ENCODE measurements at places on chromosomes 2 and 18.

DNA sequence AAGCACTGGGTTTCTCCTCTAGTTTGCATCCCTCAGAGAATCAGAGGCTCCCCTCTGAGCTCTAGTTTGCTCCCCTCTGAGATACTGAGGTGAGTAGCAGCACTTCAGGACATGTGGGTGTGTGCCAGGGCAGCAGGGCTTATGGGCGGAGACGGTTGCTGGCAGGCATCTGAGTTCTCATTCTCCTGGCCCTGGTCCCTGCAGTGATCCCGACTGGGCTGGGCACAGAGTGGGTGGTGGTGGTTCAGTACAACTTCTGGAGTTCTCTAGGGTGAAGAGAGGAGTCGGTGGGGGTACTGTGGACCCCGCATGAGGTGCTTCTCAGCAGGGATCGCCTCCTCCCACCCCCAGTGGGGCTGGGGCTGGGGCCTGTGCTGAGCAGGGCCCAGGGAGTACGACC is 47.9 kb downstream of the BOLA3 start:
- no peak for DNase-seq

- no peak for DNase-seq
Measured at GRCh38 chr2:8169443-8169842, 512.4 kb upstream of the ID2 start.

DNA sequence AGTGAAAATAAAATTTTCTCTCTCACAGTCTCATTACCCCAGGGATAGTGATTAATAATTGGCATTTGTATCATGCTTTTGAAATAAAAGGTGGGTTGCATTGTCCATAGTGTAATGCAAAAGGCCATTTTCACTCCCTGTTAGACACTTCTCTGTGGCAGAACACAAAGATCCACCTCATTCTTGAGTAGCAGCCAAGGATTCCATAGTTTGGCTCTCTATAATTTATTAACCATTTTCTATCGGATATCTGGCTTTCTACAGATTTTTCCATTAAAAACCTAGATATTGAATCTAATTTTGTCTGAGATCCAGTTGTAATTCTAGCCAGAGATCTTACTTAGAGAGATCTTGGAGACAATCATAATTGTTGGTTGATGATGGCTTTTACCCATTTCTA is 39.0 kb downstream of the CDCA7 start:
- no peak for DNase-seq

DNA sequence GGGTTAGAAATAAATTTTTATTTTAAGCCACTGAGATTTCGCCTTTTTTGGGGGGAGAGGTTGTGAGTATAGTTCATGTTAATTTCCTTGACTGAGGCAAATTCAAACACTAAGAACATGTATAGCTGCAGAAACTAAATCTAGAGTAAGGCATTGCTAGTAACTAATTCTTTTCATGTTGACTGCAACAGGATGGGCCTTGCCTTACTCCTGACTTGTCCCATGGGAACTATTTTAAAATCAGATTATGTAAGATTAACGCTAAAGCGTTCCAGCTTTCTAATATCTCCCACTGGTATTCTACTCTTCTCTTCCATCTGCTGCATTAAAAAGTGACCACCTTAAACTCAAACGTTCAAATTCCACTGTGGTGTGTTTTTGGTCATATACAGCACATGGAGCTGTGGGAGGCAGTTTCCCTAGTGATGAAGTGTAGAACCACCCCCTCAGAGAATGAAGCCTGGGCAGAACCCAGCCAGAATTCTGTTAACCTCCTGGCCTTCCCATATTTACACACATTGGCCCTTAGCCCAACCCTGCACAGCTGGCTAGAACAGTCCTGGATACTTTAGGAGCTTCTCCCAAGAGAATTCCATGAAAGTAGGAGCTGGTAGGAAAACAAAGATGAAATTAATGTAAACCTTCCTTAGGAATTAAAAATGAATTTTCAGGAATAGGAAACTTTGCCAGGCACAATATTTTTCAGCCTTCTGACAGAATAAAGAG is 687.8 kb downstream of the SLC4A3 start:
- no peak for DNase-seq

GRCh38 chr18:24793742-24794141 is 333.3 kb downstream of the HRH4 start:
- no peak for DNase-seq

- no peak for DNase-seq
Measured at GRCh38 chr2:239776436-239777005, 248.6 kb downstream of the NDUFA10 start.

DNA sequence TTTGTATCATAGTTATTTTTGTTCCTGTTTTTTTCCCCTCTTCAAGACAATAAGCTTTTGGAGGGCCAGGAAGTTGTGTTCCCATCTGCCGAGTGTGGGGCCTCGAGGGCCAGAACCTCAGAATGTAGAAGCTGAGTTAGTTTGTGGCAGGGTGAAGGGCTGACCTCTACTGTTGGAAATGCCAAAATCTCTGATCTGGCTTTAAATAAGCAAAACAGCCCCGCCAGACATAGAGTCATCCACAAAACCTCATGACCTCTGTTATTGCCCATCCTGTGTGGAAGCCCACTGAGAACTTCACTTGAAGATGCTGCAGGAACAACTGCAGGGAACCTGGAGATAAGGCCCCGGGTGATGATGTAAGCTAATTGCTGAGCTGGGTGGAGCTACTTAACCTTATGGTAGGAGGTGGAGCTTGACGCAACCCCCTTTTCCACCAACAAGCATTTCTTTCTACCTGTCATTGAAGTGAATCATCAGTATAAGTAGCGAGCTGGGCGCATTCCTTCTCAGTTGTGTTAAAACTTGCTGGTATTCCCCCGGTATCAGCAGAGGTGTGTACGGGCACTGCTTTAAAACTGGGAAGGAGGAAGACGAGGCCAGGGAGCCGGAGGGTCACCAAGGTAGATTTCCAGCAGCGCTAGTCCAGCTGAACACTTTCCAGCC is 177.2 kb downstream of the NEDD4L start:
- DNase-seq: no peak

DNA sequence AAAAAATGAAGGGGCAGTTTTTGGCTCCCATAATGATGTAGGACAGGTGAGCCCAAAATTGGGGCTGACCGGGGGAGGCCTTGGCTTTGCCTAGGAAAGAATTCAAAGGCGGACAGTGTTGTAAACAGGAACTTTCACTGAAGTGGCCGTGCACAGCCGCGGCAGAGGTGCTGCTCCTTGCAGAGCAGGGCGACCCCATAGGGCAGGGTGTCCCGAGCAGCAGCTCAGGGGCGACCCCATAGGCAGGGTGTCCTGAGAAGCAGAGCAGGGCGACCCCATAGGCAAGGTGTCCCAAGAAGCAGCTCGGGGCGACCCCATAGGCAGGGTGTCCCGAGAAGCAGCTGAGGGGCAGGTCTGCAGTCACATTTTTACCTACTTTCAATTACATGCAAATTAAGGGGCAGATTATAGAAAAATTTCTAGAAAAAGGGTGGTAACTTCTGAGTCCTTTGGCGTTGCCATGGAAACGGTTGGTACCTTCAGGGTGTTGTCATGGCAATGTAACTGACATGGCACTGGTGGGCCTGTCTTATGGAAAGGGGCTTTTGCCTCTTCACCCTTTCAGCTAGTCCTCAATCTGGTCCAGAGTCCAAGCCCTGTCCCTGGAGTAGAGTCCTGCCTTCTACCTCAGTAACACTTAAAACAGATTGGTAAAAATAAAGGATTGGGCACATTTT is 134.5 kb downstream of the FBXO15 start:
- DNase-seq: no peak

DNA sequence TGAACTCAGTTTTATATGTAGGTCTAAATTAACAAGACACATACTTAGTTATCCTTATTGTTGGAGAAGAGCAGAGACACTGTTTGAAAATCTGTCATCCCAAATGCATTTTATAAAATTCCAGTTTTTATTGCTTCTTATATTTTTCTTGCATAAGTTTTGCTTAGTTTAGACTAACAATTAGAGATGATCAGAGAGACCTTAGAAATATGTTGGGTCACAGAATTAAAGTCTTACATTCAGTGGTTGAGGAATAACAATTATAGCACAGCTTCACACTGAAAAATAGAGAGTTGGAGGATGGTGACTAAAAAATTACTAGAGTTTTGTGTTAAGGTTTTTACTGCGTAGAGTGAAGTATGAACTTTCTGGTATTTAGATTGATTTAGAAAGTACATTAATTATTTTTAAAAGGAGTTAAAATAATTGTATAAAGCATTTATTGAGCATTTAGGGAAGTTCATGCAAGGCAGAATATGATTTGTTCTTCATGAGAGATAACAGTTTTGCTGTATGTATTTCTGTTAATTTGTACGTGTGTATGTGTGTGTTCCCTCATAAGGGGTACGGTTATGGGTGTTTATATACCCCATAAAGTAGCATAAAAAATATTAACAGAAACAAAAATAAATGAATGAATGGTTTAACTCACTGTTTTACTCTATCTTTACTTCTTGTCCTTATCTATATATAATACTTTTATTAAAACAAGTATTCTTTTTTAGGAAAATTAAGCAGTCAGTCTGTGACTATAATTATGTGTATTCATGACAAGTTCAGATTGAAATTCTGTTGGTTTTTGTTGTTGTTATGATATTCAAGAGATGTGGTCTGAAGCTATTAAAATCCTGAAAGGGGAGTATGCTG is 31.2 kb downstream of the DDX1 start:
- DNase-seq: no peak

GRCh38 chr2:118319271-118319684 is 231.0 kb downstream of the INSIG2 start:
- DNase-seq: no peak

- DNase-seq: no peak
Measured at GRCh38 chr2:172783165-172783898, 47.7 kb downstream of the RAPGEF4 start.

DNA sequence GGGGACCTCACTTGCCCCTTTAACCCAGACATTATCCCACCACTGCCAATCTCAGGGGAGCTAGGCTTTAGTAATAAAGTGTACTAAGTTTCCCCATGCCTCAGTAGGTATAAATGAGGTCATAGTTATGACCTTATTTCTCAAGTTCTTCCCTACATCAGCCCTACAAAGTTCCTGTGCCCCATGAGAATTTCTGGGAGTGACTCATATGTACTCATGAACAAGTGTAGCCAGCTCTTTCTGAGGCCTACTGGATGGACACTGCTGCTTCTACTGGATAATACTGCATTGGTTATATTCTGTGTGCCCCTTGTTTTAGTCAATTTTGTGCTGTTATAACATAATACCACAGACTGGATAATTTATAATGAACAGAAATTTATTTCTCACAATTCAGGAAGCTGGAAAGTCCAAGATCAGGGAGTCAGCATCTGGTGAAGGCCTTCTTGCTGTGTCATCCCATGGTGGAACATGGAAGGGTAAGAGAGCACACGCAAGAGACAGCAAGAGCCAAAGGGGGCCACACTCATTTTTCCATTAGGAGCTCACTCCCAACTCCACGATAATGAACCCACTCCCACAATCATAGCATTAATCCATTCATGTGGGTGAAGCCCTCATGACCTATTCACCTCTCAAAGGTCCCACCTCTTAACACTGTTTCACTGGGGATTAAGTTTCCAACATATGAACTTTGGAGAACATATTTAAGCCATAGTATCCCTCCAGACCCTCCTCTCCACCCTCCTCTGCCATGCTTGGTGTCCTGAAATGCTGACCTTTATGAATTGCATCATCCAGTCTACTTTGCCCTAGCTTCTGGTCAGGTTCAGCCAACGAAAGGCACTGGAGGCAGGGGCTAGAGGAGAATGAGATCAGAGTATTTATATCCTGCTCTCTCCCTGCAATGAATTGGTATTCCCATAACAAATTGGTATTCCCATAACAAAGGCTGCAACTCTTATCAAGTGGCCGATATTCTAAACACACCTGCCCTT is 25.4 kb upstream of the ST3GAL5 start:
- no peak for DNase-seq

GRCh38 chr2:223218587-223219178 is 166.7 kb downstream of the KCNE4 start:
- no peak for DNase-seq

- DNase-seq: no peak
Measured at GRCh38 chr2:29209551-29209950, 94.3 kb downstream of the CLIP4 start.

Measured in NCI-H446 treated with DMSO at 0.1 percent for 48 hours (cell line).